ENCODE measurements at places on chromosomes 3 and 15. TPM values are rescaled to one million over a fixed set of nuclear protein-coding genes. Genes with fewer than 3 reads are reported as not detected.

DNA sequence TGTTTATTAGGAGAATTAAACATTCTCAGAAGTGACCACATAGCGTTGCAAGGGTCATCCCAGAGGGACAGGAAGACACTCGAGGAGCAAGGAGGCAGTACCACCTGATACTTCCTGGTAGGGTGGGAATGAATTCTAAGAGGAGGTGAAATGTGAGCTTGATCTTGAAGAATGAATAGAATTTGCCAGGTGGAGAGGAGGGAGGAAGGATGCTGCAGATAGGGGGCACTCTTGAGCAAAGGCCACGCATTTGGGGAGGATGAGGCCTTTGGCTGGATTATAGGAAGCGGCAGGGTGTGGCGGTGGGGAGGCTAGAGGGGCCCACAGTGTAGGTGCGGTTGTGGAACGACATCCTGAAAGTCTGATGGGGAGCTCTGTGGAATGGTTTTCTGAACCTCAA lies 33.5 kb downstream of the CHCHD6 start:
- no peak overlapping the region for H3K4me3 ChIP-seq
- H3K4me1 ChIP-seq: no peaks in the 10 kb centered on the region
- H3K27ac ChIP-seq: no peak overlapping the region
- no peaks in the 10 kb centered on the region for H3K27me3 ChIP-seq

Gene GPR62
- total RNA-seq: not detected

DNA sequence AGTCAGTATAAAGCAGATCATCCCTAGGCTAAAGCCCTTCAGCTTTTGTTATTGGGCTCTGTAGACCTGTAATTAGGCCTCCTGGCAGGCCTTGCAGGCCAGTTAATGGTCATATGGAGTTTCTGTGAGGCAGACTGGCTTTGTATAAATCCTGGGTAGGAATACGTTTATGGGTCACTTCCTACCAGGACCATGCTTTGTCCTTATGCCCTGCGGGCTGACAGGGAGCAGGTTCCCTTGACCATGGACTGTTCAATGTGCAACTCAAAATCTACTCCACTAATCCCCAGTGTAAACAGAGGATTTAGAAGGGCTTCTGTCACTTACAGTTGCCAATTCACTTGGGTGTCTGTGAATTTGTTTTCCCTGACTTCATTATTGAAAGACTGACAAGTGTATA lies 202.7 kb upstream of the MLF1 start:
- no peaks in the 10 kb centered on the region for H3K27me3 ChIP-seq
- no peak overlapping the region for H3K4me3 ChIP-seq
- H3K4me1 ChIP-seq: no peaks in the 10 kb centered on the region
- no peak for DNase-seq

Gene CHST2
- total RNA-seq: 5.9 TPM

- H3K4me3 ChIP-seq: no peak overlapping the region
- no peaks in the 10 kb centered on the region for H3K4me1 ChIP-seq
- no peak overlapping the region for H3K27ac ChIP-seq
- H3K27me3 ChIP-seq: no peaks in the 10 kb centered on the region
Measured at GRCh38 chr3:59366218-59366617, 316.4 kb upstream of the CFAP20DC start.

Measured in Peyer's patch (tissue), 4 donors.